CD8-positive, alpha-beta T cell (primary cell): ENCODE measurements at places on chromosomes 4 and X.

DNA sequence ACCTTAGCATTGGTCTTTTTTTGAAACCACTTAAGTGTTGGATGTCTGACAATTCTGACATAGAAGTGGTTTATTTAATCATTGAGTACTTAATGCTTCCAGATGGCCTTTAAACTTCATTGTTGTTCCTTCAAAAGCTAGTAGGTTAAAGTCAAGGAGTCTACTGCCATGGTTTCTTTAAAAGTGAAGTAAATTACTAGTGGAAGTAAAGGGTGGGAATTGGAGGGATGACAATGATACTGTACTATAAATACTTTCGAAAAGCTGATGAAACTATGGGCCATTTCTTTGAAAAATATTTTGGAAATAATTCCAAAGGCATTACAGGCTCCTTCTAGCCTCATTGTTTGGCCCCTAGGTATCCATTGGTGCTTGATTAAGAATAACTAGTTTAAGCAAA lies 51.9 kb downstream of the ATP10D start:
- no peak for DNase-seq

DNA sequence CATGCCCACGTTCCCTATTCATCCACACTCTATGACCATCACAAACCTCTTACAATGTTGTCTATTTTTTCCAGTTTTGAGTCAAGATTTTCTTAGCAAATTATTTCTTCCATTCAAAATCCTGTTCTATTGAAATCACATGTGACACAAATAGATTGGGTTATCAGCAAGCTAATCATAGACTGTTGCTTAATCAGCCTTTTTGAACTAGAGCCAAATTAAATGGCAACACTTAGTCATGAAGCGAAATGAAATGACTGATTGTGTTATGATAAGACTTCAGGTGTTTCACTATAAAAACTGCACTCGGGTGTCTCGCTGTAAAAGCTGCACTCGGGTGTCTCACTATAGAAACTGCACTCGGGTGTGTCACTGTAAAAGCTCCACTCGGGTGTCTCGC lies 890.0 kb upstream of the FRG1 start:
- DNase-seq, result no peak

DNA sequence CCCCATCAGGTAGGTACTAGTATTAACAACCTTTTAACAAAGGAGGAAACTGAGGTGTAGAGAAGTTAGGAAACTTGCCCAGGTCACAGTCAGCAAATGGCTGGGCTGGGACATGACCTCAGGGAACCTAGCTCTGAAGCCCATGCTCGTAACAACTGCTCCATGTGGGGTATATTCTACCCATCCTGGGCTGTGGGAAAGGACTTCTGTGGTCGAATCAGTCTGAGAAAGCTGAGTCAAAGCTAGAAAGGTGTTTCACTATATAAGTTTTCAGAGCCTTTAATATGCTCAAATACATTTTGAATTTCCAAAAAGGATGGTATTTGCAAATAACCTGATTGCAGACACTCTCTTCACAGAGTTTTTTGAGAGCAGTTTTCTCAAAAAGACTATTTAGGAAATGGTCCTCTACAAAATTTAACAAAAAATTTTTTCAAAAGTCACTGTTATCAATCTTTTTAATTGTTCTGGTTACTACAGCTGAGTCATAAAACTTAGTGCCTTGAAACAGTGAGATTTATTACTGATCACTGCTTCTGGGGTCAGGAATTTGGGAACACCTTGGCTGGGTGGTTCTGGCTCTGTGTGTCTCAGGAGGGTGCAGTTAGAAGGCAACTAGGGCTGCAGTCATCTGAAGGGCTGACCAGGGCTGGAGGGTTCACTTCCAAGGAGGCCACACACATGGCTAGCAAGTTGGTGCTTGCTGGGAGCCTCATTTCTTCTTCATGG lies 53.6 kb downstream of the NSG1 start:
- DNase-seq, result no peak

DNA sequence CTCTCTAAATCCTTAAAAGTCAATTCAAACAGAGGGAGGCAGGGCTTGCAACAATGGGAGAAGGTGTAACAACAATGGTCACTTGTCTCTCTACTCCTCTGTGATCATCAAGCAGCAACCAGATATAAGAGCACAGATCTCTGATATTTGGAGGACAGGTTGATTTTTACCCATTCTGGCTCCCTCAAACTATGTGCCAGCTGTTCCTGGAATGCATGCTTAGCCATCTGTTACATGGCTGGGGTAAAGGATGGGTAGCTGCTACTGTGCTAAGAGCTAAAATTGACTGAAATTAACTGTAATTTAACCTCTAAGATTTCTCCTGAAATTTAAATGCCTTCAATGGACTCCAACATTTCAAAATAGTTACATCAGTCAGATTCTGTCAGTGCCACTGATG lies 1459.9 kb downstream of the PCDH7 start:
- DNase-seq, result no peak

GRCh38 chrX:6983207-6983955 lies 164.1 kb upstream of the STS start:
- DNase-seq, result no peak

DNA sequence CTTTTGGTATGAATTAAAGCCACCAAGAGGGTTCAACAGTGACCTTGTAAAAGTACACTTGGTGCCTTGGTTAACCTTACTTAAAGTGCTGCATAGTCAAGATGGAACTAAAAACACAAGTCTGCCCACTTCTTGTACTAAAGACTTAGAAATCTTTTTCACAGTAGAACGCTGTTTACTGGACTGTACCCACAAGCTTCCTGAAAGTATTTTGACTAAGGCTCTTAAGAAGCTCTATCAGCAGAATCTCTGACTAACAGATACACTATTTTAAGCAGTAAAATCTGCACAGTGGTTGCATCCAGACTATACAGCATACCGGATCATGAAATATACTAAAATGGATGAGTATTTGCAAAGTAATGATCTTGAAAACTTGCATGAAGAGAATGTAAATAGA lies 7.2 kb downstream of the RAB28 start:
- DNase-seq, result no peak

DNA sequence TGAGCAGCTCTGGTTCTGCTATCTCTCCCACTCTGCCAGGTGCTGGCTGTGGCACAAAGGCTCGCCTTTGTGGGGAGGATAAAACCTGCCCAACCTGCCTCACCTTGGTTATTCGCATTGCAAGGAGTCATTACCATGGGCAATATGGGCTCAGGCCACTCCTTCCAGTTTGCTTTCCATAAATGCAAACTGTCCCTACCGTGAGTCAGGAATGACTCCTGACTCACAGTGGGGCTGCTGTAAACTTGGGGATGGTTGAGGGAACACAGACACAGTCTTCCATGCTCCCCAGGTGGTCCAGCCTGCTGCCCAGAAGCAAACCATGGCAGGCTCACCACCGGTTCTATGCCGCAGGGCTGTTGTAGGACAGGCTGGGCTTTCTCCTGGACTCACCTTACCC lies 36.1 kb downstream of the COQ2 start:
- DNase-seq, result no peak

DNA sequence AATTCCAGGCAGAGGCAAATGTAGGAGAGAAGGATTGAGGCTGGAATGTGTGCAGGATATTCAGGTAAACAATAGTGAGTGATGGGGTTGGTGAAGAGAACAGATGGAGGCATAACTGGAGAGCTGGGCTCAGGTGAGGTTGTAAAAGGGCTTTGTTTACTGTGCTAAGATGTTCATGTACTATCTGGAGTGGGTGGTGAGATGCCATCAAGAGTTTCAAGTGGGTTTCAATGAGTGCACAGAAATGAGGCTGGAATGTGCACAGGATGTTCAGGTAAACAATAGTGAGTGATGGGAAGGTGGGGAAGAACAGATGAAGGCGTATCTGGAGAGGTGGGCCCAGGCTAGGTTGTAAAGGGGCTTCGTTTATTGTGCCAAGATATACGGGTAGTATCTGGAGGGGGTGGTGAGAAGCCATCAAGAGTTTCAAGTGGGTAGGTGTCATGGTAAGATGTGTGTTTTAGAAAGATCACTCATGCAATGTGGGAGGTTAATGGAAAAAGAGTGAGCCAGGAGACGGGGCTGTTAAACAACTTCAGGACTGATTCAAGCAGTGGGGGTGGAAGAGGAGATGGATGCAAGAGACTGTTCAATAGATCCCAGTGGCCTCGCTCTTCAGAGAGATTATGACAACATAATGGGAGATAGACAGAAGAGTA lies 25.4 kb upstream of the NMU start:
- DNase-seq, result no peak

DNA sequence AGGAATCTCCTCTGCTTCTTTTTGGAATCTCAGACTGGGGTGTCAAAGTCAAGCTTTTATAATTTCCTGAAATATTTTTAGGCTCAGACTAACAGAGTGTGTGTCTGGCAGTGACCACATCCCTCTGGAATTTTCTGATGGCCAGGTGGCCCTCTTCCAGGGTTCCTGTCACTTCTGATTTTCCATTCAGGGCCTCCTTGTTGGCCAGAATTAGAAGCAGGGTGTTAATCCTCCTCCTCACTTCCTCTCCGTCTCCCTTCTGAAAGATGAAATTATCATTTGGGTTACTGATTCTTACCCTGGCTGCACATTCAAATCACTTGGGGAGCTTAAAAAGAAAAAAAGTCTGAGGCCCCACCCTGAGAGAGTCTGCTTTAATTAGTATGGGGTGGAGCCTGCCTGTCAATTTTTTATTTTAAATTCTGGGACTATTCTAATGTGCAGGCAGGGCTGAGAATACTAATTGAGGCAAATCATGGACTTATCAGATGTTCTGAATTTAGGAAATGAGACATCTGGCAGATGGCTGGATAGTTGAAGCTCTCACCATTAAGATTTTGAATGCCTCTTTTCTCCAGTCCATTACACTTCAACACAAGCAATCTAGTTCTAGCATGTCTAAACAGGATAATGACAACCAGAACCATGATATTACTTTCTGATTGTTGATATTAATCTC lies 43.2 kb downstream of the HAND2 start:
- no peak for DNase-seq

DNA sequence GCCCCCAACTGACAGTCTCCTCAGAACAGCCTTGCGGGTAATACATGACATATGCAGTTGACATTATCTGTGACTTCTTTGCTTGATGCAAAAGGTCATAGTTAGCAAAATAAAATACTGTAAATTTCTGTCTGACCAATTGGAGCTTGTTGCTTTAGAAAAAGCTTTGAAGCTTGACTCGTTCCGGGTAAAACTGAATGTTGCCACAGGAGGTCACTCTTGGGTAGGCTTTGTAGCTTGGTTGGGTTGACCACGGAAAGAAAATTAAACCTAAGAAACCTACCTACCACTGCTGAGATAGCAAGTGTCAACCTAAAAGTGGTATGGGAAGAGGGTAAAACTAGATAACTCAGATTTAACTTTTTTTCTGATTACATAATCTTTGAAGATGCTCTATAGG lies 23.2 kb downstream of the PRPS2 start:
- peak; percentile 32 for DNase-seq
